ENCODE measurements at places on chromosomes 2 and 18. TPM values are rescaled to one million over a fixed set of nuclear protein-coding genes. Genes with fewer than 3 reads are reported as not detected.

Gene SNORC
- polyA plus RNA-seq: not detected

Gene PRSS56
- polyA plus RNA-seq: not detected

Gene ERBB4
- not detected for polyA plus RNA-seq

Gene GULP1
- polyA plus RNA-seq: 6.1 TPM

Gene EMILIN1
- 65.0 TPM for polyA plus RNA-seq

Gene CCDC148
- polyA plus RNA-seq: 0.51 TPM

Gene TMEM198
- polyA plus RNA-seq: 2.2 TPM

Gene NXPH2
- not detected for polyA plus RNA-seq

Gene PXDN
- polyA plus RNA-seq: 222 TPM

Gene SPP2
- polyA plus RNA-seq: not detected

Gene DCDC2C
- not detected for polyA plus RNA-seq

Gene NCK2
- polyA plus RNA-seq: 5.7 TPM

Gene RAD51AP2
- not detected for polyA plus RNA-seq

Gene CYP1B1
- 112 TPM for polyA plus RNA-seq

Gene OXER1
- not detected for polyA plus RNA-seq

Gene ALPP
- polyA plus RNA-seq: not detected

Gene LBX2
- polyA plus RNA-seq: 0.87 TPM

Gene CDH2
- 107 TPM for polyA plus RNA-seq
